ENCODE measurements at places on chromosomes 4 and X. TPM values are rescaled to one million over a fixed set of nuclear protein-coding genes. Genes with fewer than 3 reads are reported as not detected.

The ARHGEF6 gene
- 45.8 TPM for total RNA-seq

The SUPT20HL1 gene
- not detected for total RNA-seq

The PLAC1 gene
- total RNA-seq: not detected

The INTS6L gene
- 19.9 TPM for total RNA-seq

The MAGEA11 gene
- total RNA-seq: not detected

The LRP2BP gene
- 1.1 TPM for total RNA-seq

The CTAG1A gene
- total RNA-seq: not detected

The HSFX4 gene
- total RNA-seq: not detected

The NPNT gene
- not detected for total RNA-seq

The TCEAL9 gene
- 7.5 TPM for total RNA-seq

The XAGE1A gene
- not detected for total RNA-seq

The RNF113A gene
- total RNA-seq: 33.2 TPM

The STOX2 gene
- not detected for total RNA-seq

The MAEA gene
- 37.0 TPM for total RNA-seq

The WNK3 gene
- 0.45 TPM for total RNA-seq

The PRRG1 gene
- total RNA-seq: not detected

The ASB9 gene
- total RNA-seq: not detected

The ARMCX5 gene
- total RNA-seq: 9.4 TPM

The SMC1A gene
- 154 TPM for total RNA-seq

The LDB2 gene
- total RNA-seq: not detected

The SPANXC gene
- not detected for total RNA-seq

The CT45A10 gene
- not detected for total RNA-seq

The POU3F4 gene
- total RNA-seq: not detected

The CFAP47 gene
- not detected for total RNA-seq

The ZFYVE28 gene
- total RNA-seq: 7.0 TPM

The PARM1 gene
- not detected for total RNA-seq

The SYTL4 gene
- not detected for total RNA-seq

The HTR2C gene
- not detected for total RNA-seq

The MAGEA12 gene
- total RNA-seq: not detected

The CHM gene
- total RNA-seq: 11.6 TPM

The SLC10A4 gene
- total RNA-seq: not detected

The CYBB gene
- 0.25 TPM for total RNA-seq

The CT45A2 gene
- total RNA-seq: not detected

The KLF8 gene
- total RNA-seq: 1.2 TPM

The CT45A1 gene
- total RNA-seq: not detected

The CXorf49 gene
- not detected for total RNA-seq

The BEND4 gene
- total RNA-seq: 1.6 TPM

The CXCL1 gene
- not detected for total RNA-seq

The NEUROG2 gene
- 0.16 TPM for total RNA-seq

The FREM3 gene
- total RNA-seq: not detected

The CD99 gene
- 121 TPM for total RNA-seq

The NXF2B gene
- total RNA-seq: not detected

The AMBN gene
- not detected for total RNA-seq

The RIPPLY1 gene
- total RNA-seq: not detected

The STPG2 gene
- total RNA-seq: 0.18 TPM

The VCX3A gene
- total RNA-seq: not detected

The VBP1 gene
- total RNA-seq: 81.0 TPM

The FAAH2 gene
- total RNA-seq: 1.7 TPM

The TCP11X2 gene
- not detected for total RNA-seq

The DSPP gene
- not detected for total RNA-seq

The PRDM8 gene
- total RNA-seq: 3.2 TPM

The NR3C2 gene
- total RNA-seq: 6.1 TPM
